ENCODE measurements at places on chromosomes 1 and 21.

- no peak for DNase-seq
These were observed 134.5 kb downstream of the HHIPL2 start for GRCh38 chr1:222413436-222413835.

DNA sequence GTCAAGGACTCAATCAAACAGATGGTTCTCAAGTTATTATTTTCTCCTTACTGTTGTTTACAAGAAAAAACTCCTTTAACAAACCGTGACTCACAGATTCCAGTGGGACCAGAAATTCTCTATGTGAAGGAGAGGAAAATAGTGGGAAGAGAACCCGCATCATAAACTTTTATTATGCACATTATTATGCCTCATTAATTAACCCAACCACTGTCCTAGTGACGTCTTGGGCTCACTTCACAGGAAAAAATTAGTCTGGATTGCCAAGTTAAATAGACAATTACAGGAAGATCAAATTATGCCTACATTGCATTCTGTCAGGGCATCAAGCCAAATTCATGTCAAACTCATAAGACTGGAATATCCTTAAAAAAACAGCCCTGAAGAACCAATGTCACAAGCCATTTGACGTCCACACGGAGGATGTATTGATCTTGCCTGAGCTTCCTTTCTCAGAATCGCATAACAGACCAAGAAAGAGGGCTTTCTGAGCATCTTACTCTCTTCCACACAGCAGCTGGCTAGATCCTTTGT is 347.8 kb downstream of the DUSP10 start:
- no peak for DNase-seq

- DNase-seq = no peak
These were observed 45.6 kb upstream of the PLA2G4A start for GRCh38 chr1:186783193-186783592.

- no peak for DNase-seq
These were observed 26.4 kb upstream of the LRIG2 start for GRCh38 chr1:113046569-113046968.

DNA sequence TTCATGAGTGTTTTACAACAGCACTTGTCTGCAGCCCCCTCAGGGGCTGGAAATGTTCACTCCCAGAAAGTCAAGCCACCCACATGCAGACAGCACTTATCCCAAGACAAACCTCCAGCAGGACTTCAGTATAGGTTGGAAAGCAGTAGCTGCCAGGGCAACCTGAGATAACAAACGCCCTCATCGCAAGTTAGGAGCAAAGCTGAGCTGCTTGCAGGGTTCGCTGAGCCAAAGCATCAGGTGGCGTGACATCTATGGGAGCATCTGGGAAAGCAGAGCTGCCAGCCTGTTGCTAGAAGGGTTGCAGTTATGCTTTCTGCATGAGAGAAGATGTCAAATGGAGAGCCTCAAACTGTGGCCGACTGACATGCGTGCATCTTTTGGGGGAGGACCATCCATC is 4.2 kb upstream of the STXBP3 start:
- DNase-seq = peak; percentile 81
